ENCODE measurements at places on chromosomes 6 and 20. TPM values are rescaled to one million over a fixed set of nuclear protein-coding genes. Genes with fewer than 3 reads are reported as not detected.

SEC63 gene
- 32.0 TPM for total RNA-seq

RHAG gene
- 0.27 TPM for total RNA-seq

TRIM38 gene
- 10.4 TPM for total RNA-seq

HFE gene
- total RNA-seq = 8.8 TPM

MUCL3 gene
- not detected for total RNA-seq

POPDC3 gene
- not detected for total RNA-seq

TXNDC5 gene
- total RNA-seq = 94.9 TPM

SLC52A3 gene
- total RNA-seq = 0.31 TPM

DNA sequence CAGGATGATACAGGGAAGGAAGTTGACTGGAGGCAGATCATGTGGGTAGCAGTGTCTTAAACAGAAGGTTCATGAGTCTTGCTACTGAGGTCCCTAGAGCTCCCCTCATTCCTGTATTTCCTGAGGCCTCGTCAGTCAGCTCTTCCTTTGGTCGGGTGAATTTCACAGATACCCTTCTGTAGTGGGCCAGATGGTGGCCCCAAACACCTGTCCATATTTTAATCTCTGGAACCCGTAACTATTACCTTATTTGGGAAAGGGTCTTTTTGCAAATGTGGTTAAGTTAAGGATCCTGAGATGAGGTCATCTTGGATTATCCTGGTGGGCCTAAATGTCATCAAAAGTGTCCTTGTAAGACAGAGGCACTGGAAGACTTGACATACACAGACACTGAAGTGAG is 9.6 kb downstream of the KCNS1 start:
- H3K36me3 ChIP-seq = no peaks in the 10 kb centered on the region
- H3K27ac ChIP-seq = no peak overlapping the region
- peaks cover 15% of the 10 kb centered on the region for H3K27me3 ChIP-seq
- no peak for ATAC-seq
- H3K4me3 ChIP-seq = no peak overlapping the region

- H3K4me1 ChIP-seq = no peaks in the 10 kb centered on the region
- H3K27ac ChIP-seq = no peak overlapping the region
- H3K27me3 ChIP-seq = peaks cover 16% of the 10 kb centered on the region
- peak; percentile 81 for ATAC-seq
- H3K4me3 ChIP-seq = no peak overlapping the region
Measured at GRCh38 chr6:32082935-32083334, 26.2 kb downstream of the TNXB start.

DNA sequence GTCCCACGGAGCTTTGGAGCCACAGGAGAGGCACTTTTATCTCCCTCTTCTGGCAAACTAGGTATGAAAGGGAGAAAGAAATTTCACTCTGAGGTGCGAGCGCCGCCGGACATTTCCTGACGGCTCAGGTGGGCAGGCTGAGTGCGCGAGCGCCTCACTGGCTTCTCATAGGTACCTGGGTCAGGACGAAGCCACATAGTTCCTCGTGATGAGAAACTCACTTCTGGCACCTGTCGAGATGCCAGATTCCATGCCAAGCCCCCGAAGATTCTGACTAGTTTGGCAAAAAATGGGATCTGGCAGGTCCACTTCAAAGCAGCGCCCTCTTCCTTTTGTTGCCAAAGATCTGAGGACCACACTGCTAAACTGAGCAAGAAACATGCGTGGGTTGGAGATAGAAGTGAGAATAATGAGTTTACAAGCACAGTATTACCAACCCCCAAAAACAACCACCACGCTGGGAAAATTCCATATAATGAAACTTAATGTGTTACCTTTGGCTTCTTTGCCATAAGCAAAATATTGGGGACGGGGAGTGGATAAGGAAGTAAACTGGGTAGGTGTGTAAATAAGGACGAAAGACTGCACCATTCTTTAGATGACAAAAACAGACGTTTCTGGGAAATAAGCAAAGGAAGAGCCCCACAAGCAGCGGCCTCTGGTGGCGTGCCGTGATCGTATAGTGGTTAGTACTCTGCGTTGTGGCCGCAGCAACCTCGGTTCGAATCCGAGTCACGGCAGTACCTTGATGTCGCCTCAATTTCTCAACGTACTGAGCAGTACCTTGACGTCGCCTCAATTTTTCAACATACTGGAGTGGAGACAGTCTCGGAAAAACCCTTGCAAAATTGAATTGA is 89.8 kb upstream of the PRSS16 start:
- no peaks in the 10 kb centered on the region for H3K36me3 ChIP-seq
- peaks cover 11% of the 10 kb centered on the region for H3K27me3 ChIP-seq
- H3K4me3 ChIP-seq = peak overlapping the region; percentile 19
- ATAC-seq = peak; percentile 79
- no peaks in the 10 kb centered on the region for H3K4me1 ChIP-seq

DNA sequence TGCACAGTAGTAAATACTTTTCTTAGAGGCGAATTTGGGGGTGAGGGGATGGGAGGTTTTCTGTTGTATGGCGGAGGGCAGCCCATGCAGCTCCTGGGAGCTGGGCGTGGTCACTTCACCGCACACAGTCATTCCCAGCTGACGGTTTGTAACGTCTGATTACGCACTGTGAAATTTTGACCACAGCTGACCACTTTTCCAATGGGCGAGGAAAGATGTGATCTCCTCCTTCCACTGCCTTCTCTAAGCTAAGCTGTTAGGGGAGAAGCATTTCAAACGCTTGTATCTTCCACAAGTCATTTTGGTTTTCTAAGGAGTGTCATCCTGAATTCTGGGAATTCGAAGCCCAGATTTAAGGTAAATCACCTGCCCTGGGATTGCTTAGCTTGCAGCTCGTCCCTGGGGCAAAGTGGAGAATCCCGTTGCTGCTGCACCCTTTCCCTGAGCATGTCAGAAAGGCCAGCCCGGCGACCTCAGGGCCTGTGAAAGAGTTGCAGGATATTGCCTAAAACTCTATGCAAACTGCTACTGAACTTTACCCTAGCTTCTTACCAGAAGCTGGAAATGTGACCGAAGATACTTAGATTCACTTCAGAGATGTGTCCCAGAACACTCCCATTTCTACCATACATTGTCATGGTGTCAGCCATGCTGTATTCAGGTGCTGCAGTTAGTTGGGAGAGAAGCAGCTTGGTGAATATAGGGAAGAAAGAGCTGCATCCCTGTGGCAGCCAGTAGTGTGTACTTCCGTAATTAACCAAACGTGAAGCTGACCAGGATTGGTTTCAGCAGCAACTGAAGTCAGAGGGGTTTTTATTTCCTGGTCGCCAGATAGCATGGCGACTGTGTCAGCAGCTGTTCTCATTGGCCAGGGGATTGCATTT is 58.9 kb downstream of the RREB1 start:
- peak overlapping the region; percentile 64 for H3K27ac ChIP-seq
- no peaks in the 10 kb centered on the region for H3K27me3 ChIP-seq
- no peak overlapping the region for H3K4me3 ChIP-seq
- H3K36me3 ChIP-seq = no peaks in the 10 kb centered on the region

DNA sequence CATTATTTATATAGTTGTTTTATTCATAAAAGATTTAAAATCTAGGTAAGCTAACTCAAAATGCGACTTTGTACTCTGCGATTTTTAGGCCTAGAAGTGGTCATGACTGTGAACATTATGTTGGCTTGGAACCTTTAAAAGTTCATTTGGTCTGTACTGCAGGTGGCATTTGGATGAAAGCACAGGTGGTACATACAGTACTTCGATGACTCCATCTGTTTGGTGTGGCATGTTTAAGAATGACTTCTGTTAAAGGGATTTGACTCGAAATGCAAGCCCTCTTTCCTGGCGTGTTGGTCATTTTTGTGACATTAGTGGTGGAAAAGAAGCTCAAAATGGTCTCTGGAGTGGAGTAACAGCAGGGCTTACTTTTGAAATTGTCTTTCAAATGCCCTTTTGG is 118.1 kb downstream of the UST start:
- H3K36me3 ChIP-seq = no peaks in the 10 kb centered on the region
- peaks cover 23% of the 10 kb centered on the region for H3K4me1 ChIP-seq
- no peak for ATAC-seq
- no peaks in the 10 kb centered on the region for H3K27me3 ChIP-seq
- no peak overlapping the region for H3K4me3 ChIP-seq
- H3K27ac ChIP-seq = no peak overlapping the region

DNA sequence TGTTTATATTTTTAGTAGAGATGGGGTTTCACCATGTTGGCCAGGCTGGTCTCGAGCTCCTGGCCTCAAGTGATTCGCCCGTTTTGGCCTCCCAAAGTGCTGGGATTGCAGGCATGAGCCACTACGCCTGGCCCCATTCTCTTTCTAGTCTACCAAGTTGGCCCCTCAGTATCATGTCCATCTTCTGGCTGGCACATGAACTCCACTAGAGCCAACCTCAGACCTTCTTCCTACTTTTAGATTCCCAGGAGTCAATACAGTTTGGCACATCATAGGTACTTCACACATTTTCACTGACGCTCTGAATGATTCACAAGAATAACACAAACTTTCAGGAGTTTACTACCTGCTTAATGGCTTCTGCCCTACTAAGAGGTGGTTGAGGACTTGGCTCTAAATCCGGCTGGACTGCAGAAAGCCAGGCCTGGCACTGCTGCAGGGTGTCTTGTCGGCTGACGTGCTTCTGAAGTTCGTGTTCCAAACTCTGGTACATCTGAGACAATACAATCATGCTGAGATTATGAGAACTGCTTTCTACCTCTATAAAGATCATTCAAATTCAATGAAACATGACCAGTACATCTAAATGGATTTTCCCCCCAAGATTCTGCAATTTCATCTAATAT is 293.3 kb downstream of the SYNE1 start:
- no peak for ATAC-seq
- H3K27me3 ChIP-seq = no peaks in the 10 kb centered on the region
- H3K27ac ChIP-seq = no peak overlapping the region

DNA sequence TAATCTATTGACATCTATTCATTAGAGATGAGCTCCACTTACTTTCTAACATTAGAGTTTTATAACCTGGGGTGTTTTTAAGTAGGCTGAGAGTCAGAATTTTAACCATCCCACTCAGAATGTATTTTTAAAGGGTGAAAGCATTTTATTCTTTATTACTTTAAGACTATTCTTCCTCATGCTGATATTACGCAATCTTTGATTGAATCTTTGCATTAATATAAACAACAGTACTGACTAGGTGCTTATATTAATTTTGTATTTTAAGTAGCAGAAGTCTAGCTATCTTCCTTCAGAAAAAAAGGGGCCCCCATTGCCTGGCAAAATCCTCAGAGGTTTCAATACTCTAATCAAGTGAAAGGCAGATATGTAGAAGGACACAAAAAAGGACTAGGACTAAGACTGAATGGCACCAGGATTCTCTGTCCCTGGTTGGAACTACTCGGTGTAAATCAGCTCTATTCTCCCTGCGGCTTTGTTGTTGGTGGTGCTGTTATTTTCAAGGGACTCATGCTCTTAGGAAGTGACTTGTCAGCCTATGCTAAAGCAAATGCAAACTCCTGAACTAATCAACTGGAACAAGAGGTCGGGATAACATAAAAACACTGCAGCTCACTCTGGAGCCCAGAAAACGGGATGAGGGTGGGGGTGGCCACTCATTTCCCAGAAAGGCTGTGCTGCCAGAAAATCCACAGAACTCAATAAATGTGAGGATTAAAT is 1324.4 kb downstream of the GRIK2 start:
- no peaks in the 10 kb centered on the region for H3K27me3 ChIP-seq
- H3K27ac ChIP-seq = no peak overlapping the region
- H3K36me3 ChIP-seq = no peaks in the 10 kb centered on the region
- no peak overlapping the region for H3K4me3 ChIP-seq
- ATAC-seq = no peak

DNA sequence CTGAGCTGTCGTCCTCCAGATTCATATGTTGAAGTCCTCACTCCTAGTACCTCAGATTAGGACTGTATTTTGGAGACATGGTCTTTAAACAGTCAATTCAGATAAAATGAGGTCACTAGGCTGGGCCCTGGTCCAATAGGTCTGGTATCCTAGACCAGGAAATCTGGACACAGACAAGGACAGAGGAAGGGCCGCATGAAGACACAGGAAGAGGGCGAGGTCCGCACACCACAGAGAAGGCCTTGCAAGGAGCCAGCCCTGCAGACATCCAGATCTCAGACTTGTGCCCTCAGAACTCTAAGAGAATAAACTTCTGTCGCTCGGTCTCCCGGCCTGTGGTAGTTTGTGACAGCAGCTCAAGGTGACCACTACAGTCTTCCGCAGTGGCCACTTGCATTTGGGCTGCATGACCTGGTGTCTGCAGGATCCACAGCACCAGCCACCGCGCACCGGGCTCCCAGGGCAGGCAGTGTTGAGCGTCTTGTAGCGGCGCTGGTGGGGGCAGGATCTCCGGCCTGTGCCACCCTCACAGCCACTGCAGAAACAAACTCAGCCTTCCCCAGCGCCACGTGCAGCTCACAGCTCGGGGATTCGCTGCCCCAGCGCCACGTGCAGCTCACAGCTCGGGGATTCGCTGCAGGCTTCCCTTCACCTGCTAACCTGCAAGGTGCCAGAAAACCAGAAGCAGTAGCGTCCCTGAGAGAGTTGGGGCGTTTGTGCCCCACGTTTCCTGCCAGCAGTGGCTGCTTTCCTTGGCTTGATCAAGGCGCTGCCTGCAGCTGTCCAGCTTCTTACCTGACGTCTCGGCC is 6.0 kb upstream of the RBM38 start:
- no peaks in the 10 kb centered on the region for H3K27me3 ChIP-seq
- no peaks in the 10 kb centered on the region for H3K36me3 ChIP-seq
- no peak overlapping the region for H3K4me3 ChIP-seq
- no peak for ATAC-seq

GRCh38 chr20:24469894-24470745 is 691 bp downstream of the SYNDIG1 start:
- H3K27me3 ChIP-seq = peaks cover 71% of the 10 kb centered on the region
- H3K4me1 ChIP-seq = peaks cover 5% of the 10 kb centered on the region
- no peak for ATAC-seq
- no peaks in the 10 kb centered on the region for H3K36me3 ChIP-seq
- no peak overlapping the region for H3K27ac ChIP-seq

- no peak overlapping the region for H3K4me3 ChIP-seq
- H3K27ac ChIP-seq = no peak overlapping the region
- H3K4me1 ChIP-seq = no peaks in the 10 kb centered on the region
- no peaks in the 10 kb centered on the region for H3K36me3 ChIP-seq
Measured at GRCh38 chr6:114042267-114043016, 71.5 kb upstream of the HDAC2 start.

DNA sequence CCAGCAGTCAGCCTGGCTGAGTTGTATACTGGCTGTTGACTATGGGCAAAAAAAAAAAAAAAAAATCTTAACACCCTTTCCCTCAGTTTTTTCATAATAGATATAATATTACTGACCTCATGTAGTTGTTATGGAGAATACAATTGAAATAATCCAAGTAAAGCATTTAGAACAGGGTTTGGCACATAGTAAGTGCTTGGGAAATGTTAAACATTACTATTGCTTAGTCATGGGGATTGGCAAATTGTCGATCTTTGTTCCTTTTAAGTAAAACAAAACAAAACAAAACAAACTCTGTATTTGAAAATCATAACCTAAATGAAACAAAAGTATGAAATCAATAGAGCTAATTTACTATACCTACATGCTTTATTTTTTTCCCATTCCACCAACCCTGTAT is 458.4 kb downstream of the GRIK2 start:
- H3K36me3 ChIP-seq = no peaks in the 10 kb centered on the region
- no peaks in the 10 kb centered on the region for H3K4me1 ChIP-seq
- no peak overlapping the region for H3K4me3 ChIP-seq
- H3K27ac ChIP-seq = no peak overlapping the region
- ATAC-seq = no peak
